Left ventricle myocardium superior (tissue), 1 donor: ENCODE measurements at places on chromosomes 6 and 20.

- no peak for DNase-seq
Measured at GRCh38 chr6:5206920-5207561, 53.7 kb downstream of the LYRM4 start.

- no peak for DNase-seq
Measured at GRCh38 chr20:13883425-13883824, 98.6 kb downstream of the NDUFAF5 start.

DNA sequence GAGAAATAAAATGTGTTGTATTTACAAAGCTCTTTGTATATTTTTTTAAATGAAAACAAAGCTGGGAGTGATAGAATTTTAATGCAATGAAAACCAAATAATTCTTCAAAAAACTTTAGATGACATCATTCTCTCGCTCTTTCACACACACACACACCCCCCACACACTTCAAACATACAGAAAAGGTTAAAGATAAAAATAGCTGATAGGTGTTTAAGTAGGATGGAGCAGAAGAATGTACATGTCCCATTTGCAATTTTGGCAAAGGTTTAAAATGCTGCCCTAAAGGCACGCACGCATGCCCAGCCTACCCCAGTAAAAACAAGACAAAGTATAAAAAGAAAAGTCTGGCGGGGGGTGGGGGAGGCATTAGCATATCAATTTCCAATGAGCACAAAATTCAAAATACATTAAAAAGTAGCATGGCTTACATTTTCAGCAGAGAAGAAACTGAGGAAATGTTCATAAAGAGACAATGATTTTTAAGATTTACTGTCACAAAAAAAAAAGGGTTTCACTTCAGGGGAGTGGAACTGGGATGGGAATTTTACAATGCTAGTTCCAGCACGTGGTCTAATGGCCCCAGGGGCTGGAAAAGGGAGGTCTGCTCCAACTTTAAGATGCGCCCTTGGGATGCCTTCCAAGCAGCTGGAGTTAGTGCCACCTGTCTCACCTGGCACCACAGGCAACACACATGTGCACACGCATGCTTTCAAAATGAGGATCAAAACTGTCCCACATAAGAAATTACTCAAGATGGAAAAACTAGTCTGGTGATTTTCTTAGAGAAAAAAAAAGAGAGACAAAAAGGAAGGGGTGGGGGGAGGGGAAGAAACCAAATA is 55.1 kb upstream of the NFATC2 start:
- DNase-seq = no peak

DNA sequence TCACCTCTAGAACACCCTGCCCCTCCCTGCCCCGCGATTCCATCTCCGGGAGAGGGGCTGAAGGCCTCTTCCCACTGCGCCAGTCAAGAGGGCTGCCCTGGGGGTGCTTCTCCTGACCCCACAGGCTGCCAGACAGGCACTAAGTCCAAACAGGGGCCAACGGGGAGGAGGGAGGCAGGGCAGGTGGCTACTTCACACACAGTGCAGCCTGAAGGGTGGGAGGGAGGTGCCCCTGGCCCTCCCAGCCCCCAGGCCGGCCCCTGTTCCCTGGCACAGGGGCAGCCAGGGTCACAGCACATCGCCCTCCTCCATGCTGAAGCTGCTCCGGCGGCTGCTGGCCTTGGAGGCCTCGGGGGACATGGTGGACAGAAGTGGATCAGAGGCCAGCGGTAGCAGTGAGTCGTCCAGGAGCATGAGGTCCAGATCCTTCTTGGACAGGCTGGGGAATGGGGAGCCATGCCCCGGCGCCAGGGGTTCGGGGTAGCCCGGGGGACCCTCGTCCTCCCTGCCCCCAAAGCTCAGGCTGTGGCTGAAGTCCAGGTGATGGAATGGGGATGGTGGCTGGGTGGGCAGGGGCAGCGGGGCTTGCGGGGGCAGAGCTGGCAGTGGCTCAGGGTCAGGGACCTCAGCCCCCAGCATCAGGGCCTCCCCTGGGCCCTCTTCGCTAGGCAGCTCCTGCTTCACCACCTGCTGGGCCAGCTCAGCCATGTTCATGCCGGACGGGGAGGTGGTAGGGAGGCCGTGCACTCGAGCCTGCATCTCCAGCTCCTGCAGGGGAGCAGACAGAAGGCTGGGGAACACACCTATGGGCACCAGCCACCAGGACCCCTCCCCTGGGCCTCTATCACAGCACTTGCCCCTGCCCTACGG is 46.3 kb downstream of the MDFI start:
- no peak for DNase-seq

- no peak for DNase-seq
Measured at GRCh38 chr6:169978615-169979161, 227.3 kb downstream of the ERMARD start.

DNA sequence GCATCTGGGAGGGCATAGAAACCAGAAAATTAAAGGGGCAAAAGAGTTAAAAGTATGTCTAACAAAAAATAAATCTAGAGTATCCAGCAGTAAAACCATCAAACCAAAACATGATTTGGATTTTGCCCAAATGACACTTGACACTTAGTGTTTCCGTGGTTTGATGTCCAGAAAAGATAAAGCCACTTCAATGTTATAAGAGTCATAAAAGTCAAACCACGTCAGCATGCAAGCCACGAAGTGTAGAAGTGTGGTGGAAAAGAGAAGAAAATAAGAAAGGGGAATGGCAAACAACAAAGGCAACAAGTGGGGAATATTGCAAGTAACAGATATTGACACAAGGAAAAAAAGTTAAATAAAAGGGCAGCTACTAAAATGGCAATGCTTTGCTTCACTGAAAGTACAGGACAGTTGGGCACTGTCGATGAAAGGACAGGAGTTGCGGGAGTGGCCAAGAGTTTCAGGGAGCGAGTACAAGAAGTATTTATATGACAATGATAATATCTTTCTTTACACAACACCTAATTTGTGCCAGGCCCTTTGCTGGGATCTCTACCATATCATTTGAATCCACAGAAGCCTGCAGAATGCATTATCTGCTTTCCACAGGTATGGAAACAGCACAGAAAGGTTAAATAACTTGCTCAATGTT is 6.3 kb upstream of the HDDC2 start:
- DNase-seq = no peak

DNA sequence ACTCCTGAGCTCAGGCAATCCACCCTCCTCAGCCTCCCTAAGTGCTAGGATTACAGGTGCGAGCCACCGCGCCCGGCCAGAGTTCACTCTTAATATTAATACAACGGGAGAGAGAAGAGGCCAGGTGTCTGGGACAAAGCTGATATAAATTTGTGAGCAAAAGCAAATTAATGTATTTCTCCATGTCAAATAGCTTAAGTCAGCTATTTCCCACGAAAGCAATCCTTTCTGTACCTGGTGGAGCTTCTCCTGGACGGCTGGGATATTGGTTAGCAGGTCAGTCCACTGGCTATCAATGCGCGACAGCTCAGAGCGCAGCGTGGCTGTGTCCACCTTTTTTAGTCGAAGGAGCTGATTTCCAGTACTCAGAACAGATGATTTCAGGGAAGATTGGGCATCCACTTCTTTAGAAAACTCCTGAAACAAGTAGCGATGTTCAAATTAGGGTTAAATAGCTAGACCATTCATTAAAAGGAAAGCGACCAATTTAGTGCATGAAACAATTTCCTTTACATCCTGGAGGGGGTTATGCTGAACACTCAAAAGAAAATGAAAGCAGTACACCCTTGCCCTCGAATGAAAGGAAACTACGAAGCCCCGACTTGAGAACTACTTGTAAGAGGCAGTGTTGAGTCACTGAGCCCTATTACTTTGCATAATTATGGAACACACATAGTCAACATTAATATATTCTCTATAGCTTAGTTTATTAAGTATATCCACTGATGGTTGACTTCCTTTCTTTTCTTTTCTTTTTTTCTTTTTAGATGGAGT is 403.4 kb downstream of the SYNE1 start:
- no peak for DNase-seq

DNA sequence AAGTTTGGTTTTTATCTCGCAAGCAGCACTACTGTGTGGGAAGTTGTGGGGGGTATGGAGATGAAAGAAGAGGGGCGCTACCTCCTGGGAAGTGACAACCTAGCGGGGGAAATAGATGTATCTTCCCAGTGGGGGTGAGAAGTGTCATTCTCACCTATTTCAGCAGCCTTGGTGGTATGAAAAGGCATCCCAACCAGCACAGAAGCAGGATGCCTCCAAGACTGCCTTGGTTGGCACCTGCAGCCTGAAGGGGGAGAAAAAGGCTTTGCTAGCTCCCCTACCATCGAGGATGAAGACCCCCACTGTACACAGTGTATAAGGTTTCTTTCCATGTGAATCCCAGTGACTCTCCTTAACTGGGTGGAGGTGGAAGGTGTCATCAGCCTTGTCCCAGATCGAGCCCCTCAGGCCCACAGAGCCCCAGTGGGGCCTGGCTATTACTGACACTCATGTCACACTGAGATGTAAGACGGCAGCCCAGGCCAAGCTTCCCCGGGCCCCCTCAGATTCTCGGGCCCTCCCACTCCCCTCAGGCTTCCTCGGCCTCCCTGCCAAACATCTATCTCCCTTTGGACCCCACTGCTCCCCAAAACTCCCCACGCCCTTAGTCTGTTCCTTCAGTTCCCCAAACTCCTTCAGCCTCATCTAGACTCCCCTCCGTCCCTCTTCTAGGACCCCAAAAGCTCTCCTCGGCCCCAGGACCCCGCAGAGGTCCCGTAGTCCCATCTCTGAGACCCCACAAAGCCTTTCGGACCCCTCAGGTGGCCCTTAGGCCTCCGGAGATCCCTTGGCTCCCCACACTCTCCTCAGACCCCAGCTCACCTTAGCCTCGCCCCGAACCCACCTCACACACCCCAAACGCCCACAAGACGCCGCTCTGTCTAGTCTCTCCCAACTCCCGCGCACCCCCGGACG is 688 bp downstream of the COMMD7 start:
- peak; percentile 30 for DNase-seq

GRCh38 chr6:73870907-73871306 is 174.9 kb downstream of the CD109 start:
- no peak for DNase-seq

- DNase-seq = no peak
Measured at GRCh38 chr6:2230659-2231277, 14.6 kb downstream of the GMDS start.

DNA sequence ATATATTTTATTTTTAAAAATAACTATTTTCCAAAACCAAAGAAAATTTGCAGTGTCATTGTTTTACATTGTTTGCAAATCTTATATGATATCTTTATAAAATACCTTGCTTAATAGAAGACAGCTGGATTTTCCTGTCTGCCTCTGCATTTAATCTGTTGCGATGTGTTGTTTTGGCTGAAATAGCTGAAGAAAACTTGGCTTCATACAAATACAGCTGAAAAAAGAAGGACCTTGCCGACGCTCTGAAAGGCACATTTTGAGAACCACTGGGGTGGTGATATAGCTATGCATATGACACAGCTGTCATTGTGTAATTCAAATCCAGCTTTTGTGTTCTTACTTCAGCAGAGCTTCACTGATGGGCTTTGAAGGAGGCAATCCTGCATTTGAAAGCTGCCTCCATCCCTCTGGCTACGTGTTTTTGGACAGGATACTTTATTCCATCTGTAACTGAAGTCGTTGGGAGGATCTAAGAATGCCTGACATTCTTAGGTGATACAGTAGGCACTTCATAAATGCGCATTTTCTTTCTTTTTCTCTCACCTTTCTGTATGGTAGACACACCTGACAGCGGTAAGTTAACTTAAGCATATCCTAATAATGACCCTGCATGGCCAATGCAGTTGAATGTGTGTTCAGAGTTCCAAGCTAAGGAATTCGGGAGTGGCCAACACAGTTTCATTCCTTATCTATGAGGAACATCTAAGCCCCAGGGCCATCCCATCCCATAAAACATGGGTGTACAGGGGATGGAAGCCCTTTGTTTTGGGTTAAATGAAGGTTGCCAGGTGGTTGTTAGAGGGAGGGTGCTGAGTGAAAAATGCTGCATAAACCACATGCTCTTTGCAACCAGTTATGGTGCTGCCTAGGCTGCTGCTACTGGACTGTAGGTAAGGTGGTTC is 213.0 kb downstream of the TFAP2A start:
- DNase-seq = no peak

GRCh38 chr6:23282252-23283021 is 713.1 kb downstream of the HDGFL1 start:
- DNase-seq = no peak

DNA sequence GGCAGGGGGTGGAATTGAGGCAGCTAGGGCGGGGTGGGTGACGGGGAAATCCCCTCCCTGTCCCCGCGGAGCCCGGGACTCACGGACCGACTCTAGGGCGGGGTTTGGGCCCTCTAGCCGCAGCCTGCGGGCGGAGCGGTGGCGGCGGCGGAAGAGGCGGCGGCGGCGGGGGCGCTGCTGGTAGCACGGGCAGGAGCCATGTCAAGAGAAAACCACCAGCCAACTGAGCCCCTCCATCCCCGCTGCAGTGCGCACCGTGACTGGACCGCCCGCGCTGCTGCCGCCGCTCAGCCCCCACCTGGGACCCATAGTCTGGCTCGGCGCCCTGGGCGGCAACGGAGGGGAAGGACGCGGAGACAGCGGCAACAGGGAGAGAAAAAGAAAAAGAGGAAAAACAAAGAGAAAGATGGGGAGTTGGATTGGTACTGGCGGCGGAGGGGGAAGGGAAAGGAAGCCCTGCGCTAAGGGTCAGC is 1.2 kb upstream of the C6orf62 start:
- peak; percentile 83 for DNase-seq

GRCh38 chr6:74604279-74604678 is 601.6 kb downstream of the COL12A1 start:
- DNase-seq = no peak

DNA sequence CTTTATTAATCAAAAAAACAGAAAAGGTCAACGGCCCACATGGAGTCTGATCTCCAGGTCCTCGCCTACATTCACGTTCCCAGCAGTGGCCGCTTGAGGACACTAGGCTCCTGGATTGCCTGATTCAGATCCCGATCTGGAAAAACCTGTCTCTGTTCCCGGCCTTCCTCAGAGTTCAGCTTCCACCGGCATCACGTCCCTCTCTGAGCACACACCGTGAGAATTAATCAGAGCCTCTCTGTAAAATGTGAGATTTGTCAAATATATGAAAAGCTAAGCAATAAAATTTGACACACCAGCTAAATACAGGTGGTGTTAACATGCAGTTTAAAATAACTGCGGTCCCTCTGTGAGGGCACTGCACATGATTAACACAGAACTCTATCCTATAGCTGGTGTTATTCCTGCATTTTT is 122.8 kb upstream of the COL21A1 start:
- DNase-seq = peak; percentile 55

GRCh38 chr6:2108700-2109306 is 136.6 kb downstream of the GMDS start:
- DNase-seq = no peak

GRCh38 chr6:105135056-105135455 is 44.8 kb downstream of the POPDC3 start:
- no peak for DNase-seq

DNA sequence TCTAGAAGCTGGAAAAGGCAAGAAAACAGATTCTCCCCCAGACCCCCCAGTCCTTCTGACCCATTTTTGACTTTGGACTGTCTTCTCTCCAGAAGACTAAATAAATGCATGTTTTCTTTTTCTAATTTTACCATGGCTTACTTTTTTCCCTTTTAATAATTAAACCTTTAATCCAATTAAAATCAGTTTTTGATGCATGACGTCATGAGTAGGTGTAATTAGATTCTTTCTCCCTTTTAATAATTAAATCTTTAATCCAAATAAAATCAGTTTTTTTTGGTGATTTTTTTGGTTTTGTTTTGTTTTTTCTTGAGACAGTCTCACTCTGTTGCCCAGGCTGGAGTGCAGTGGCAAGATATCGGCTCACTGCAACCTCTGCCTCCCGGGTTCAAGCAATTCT is 13.2 kb upstream of the NCOA5 start:
- DNase-seq = no peak

GRCh38 chr6:151705993-151706733 is 101.3 kb upstream of the ESR1 start:
- no peak for DNase-seq

- no peak for DNase-seq
Measured at GRCh38 chr20:15440049-15440820, 1102.8 kb upstream of the FLRT3 start.
